Left colon (tissue), 2 donors: ENCODE measurements at places on chromosomes 3 and 15. TPM values are rescaled to one million over a fixed set of nuclear protein-coding genes. Genes with fewer than 3 reads are reported as not detected.

Gene ISG20
- 85.5 TPM for total RNA-seq

Gene KNG1
- total RNA-seq = 3.6 TPM

GRCh38 chr3:72155391-72156064 is 370.6 kb upstream of the PROK2 start:
- peak; percentile 51 for DNase-seq

- DNase-seq = no peak
Observed at GRCh38 chr3:170454509-170454908, 35.8 kb downstream of the CLDN11 start.

- DNase-seq = no peak
Observed at GRCh38 chr3:67414740-67415139, 239.7 kb downstream of the SUCLG2 start.
